ENCODE measurements at places on chromosomes 1 and 21.

GRCh38 chr1:36602184-36602583, 119.5 kb upstream of the CSF3R start:
- DNase-seq: no peak

DNA sequence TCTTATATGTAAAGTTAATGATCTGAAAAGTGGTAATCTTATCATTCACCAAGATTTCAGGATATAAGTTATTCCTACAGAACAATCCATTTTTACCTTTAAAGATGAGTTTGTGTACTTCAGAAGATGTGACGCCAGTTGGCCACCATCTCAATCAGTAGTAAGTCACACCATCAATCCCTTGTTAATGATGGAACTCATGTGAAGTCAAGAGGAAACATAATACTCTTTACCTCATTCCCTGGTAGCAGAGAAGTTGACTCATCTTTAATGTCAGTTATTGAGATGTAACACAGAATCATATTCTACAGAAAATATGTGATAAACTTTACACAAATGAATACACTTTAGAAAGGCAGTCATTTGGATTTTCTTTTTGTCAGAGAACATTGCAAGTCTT, 38.2 kb downstream of the MRPL39 start:
- DNase-seq: no peak

- no peak for DNase-seq
These were observed 593 bp upstream of the DNAJC16 start for GRCh38 chr1:15526021-15526489.

- DNase-seq: no peak
These were observed 92.0 kb downstream of the MIS18A start for GRCh38 chr21:32186804-32187203.

DNA sequence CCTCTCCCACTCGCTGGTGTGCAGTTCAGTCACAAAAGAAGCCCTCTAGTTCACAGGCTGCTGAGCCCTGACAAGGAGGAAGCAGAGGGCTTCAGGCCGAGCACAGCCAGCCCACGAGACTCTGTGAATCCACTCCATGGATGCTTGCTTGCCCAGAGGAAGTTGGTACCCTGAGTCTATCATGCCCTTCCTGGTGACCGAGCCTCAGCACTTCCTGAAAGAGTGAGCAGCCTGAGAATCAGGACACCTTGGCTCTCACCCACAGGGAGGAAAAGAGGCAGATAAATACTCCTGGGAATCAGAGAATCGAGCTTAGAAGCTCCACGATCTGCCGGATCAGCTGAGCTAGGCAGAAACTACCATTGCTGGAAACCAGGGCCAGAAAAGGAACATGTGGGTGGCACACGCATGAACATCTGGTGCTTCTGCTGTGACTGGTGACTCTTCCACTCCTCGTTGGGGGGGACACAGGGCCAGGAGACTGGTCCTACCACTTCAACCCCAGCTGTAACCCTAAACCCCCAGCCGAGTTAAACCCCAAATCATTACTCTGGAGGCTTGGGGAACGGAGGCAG, 376.3 kb upstream of the CAMK1G start:
- DNase-seq: no peak

All from A172 (cell line).